ENCODE measurements at places on chromosomes 12 and 14.

DNA sequence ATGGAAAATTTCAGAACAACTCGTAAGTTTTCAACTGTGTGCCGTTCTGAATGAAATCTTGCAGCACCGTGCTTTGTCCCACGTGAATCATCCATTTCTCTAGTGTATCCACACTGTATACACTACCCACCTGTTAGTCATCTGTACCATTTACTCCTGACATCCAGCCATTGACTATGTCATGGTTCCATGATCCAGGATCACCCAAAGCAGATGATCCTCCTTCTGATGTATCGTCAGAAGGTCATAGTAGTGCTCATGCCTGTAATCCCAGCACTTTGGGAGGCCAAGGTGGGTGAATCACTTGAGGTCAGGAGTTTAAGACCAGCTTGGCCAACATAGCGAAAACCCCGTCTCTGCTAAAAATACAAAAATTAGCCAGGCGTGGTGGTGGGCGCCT is 122.9 kb downstream of the PPHLN1 start:
- DNase-seq = no peak

GRCh38 chr12:119204671-119205285 is 26.0 kb downstream of the HSPB8 start:
- DNase-seq = no peak

GRCh38 chr12:25745281-25745680 is 192.2 kb upstream of the LMNTD1 start:
- no peak for DNase-seq

DNA sequence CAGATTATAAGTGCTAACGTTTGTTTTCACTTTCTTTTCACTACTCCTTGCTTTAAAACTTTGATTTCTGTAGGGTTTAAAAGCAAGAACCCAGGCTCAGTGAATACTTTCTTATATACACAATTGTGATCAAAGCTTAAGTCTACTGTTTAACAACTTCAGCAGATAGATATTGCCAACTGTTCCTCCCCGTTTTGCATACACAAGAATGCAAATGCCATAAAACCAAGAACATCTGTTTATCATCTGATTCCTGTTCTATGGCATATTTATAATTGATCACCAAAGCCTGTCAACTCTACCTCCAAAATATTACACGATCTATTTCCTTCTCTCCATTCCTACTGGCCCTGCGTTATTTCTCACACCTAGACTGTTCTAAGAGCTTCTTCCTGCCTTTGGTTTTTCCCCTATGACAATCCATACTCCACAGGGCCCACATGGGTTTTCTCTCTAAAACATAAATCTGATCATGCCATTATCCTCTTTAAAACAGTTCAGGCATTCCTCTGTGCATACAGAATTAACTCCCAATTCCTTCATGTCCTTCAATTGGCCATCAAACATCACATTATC is 15.9 kb downstream of the MED13L start:
- DNase-seq = no peak

DNA sequence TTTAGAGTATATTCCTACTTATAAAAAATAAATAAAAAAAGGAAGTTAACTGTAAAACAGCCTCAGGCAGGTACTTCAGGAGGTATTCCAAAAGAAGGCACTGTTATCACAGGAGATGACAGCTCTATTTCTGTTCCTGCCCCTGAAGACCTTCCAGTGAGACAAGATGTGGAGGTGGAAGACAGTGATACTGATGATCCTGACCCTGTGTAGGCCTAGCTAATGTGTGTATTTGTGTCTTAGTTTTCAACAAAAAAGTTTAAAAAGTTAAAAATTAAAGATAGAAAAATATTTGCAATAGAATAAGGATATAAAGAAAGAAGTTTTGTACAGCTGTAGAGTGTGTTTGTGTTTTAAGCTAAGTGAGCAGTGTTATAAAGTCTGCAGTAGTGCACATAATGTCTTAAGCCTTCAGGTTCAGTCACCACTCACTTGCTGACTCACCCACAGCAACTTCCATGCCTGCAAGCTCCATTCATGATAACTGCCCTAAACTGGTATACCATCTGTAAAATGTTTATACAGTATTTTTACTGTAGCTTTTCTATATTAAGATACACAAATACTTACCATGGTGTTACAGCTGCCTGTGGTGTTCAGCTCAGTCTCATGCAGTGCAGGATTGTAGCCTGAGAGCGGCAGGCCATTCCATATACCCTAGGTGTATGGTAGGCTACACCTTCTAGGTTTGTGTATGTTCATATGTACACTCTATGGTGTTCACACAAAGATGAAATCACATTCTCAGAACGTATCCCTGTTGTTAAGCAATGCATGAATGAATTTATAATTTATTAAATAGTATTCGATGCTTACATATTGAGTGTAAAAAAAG is 121.1 kb downstream of the ANO6 start:
- no peak for DNase-seq

GRCh38 chr12:57852200-57852599 is 5.7 kb upstream of the CTDSP2 start:
- DNase-seq = no peak

GRCh38 chr14:22996768-22997654 is 12.9 kb downstream of the C14orf93 start:
- DNase-seq = no peak

All from stimulated activated CD4-positive, alpha-beta T cell treated with anti-CD3 and anti-CD28 coated beads, Interleukin-4, amount 100 ng/mL, for 4 hours (primary cell).